ENCODE measurements at places on chromosomes 5 and 9. TPM values are rescaled to one million over a fixed set of nuclear protein-coding genes. Genes with fewer than 3 reads are reported as not detected.

FRRS1L gene
- total RNA-seq: not detected

MYOZ3 gene
- total RNA-seq: 0.16 TPM

SOHLH1 gene
- not detected for total RNA-seq

COL15A1 gene
- 0.06 TPM for total RNA-seq

- no peak overlapping the region for H3K27ac ChIP-seq
- no peak overlapping the region for H3K4me3 ChIP-seq
- H3K36me3 ChIP-seq: peaks cover 72% of the 10 kb centered on the region
- peaks cover 4% of the 10 kb centered on the region for H3K4me1 ChIP-seq
- no peak for DNase-seq
Observed at GRCh38 chr5:168552146-168552545, 23.0 kb downstream of the FBLL1 start.

- no peak for DNase-seq
- H3K27me3 ChIP-seq: no peaks in the 10 kb centered on the region
- no peak within 1 kb of the TSS for H3K27ac ChIP-seq
- H3K4me3 ChIP-seq: no peak within 1 kb of the TSS
Observed at GRCh38 chr5:93741136-93741811, at the start of gene POU5F2. TSS of gene POU5F2 (minus strand) at chr5:93741600. CDS start at chr5:93741563, 37 bp downstream.

DNA sequence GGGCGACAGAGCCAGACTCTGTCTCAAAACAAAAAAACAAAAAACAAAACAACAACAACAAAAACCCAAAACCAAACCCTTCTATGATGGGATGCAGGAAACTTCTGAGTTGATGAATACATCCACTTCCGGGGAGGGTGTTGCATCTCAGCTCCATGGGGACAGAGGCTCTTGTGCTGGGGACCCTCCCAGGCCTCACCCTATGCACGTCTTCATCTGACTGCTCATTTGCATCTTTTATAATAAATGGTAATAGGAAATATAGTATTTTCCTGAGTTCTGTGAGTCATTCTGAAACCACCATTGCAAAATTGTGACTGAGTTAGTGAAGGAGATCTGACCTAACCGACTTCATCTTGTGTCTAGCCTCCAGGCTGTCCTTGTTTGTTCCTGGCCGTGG is 109.5 kb upstream of the SLC28A3 start:
- peaks cover 4% of the 10 kb centered on the region for H3K27me3 ChIP-seq
- no peak overlapping the region for H3K4me3 ChIP-seq
- DNase-seq: no peak
- no peak overlapping the region for H3K27ac ChIP-seq

GRCh38 chr9:80841888-80842287 is 847.5 kb downstream of the TLE1 start:
- H3K4me1 ChIP-seq: no peaks in the 10 kb centered on the region
- no peaks in the 10 kb centered on the region for H3K27me3 ChIP-seq
- H3K4me3 ChIP-seq: no peak overlapping the region
- H3K27ac ChIP-seq: no peak overlapping the region
- DNase-seq: no peak
- no peaks in the 10 kb centered on the region for H3K36me3 ChIP-seq

DNA sequence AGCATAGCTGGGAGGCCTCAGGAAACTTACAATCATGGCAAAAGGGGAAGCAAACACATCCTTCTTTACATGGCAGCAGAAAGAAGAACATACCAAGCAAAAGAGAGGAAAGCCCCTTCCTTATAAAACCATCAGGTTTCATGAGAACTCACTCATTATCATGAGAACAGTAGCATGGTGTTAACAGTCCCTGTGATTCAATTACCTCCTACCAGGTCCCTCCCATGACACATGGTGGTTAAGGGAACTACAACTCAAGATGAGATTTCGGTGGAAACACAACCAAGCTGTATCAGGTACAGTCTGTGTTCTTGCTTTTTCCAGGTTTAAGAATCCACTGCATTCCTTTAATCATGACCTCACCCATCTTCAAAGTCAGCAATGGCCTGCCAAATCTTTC is 514.2 kb downstream of the KCTD16 start:
- H3K27me3 ChIP-seq: no peaks in the 10 kb centered on the region
- no peaks in the 10 kb centered on the region for H3K4me1 ChIP-seq
- no peak overlapping the region for H3K27ac ChIP-seq
- H3K4me3 ChIP-seq: no peak overlapping the region
- no peaks in the 10 kb centered on the region for H3K36me3 ChIP-seq
- DNase-seq: no peak

- no peak for DNase-seq
- H3K4me1 ChIP-seq: no peaks in the 10 kb centered on the region
- H3K27ac ChIP-seq: no peak overlapping the region
- H3K4me3 ChIP-seq: no peak overlapping the region
- H3K27me3 ChIP-seq: no peaks in the 10 kb centered on the region
Observed at GRCh38 chr9:79446523-79447307, 125.0 kb upstream of the TLE4 start.

DNA sequence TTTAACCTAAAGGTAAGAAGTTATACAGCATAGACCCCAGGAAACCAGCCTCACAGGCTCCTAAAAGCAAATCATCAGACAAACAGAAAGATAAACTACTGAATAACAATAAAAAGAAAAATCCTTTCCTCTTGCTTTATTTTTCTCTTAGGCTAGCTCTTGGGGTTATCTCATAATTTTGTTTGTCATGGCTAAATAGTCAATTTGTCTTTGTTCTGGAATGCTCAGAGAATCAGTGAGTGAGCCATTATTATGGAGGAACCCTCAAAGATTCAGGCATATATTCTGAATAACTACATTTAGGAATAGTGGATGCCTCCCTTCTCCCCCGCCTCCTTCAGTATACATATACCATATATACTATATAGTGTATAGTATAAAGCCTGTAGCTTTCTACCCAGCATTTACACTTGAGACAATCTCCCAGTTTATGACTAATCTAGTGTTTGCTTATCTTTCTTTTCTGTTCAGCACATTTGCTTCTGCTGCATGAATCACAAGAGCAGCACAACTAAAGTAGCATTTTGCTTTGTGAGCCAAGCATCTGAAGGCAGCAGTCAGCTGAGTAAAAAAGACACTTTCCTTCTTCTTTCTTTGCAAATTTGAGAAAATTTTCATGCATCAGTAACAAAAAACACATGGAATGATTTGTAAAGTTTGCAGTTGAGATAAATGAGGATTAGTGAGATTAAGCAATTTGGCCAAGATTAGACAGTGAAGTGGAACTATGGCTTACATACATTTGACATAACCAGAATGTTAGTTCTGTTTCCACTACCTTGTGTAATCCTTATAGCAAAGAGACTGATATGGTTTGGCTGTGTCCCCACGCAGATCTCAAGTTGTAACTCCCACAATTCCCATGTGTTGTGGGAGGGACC is 45.3 kb upstream of the PPP3R2 start:
- DNase-seq: no peak
- H3K36me3 ChIP-seq: no peaks in the 10 kb centered on the region
- H3K27ac ChIP-seq: no peak overlapping the region
- no peaks in the 10 kb centered on the region for H3K27me3 ChIP-seq
- no peaks in the 10 kb centered on the region for H3K4me1 ChIP-seq

- no peak for DNase-seq
- H3K36me3 ChIP-seq: no peaks in the 10 kb centered on the region
- no peaks in the 10 kb centered on the region for H3K27me3 ChIP-seq
- no peak overlapping the region for H3K27ac ChIP-seq
- H3K4me3 ChIP-seq: no peak overlapping the region
- H3K4me1 ChIP-seq: no peaks in the 10 kb centered on the region
Observed at GRCh38 chr5:69512740-69513260, 20.2 kb downstream of the OCLN start.

DNA sequence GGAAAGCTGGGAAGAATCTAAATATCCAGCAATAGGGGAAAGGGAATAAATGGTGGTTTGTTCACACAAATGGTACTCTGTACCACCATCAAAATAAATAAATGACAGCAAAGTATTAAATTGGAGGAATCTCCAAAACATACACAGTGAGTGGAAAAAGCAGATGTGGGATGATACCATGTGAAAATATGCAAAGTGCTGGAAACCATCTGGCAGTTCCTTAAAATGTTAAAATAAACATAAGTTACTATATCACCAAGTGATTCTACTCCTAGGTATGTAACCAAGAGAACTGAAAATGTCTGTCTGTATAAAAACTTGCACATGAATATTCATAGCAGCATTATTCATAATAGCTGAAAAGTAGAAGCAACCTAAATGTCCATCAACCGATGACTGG is 41.9 kb upstream of the TEX48 start:
- no peak overlapping the region for H3K4me3 ChIP-seq
- no peak overlapping the region for H3K27ac ChIP-seq
- peaks cover 4% of the 10 kb centered on the region for H3K27me3 ChIP-seq
